ENCODE measurements at places on chromosomes 4 and X.

DNA sequence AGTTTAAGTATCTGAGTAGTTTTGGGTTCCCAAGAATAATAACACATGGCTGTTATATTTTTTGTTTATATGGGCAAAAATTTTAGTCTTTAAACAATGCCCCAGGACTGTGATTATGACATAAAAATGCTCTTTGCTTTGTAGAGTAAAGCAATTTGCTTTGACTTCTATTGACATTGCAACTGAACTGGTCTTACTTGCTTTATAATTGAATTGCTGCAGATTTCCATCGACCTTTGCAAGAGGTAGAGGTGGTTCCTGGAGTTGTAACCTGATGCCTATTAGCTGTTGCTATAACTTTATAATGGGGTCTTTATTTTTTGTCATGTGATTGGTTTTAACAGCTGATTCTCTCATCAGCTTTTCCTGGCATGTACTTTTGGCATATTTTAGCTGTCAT lies 302.9 kb downstream of the ARHGAP10 start:
- DNase-seq = no peak

DNA sequence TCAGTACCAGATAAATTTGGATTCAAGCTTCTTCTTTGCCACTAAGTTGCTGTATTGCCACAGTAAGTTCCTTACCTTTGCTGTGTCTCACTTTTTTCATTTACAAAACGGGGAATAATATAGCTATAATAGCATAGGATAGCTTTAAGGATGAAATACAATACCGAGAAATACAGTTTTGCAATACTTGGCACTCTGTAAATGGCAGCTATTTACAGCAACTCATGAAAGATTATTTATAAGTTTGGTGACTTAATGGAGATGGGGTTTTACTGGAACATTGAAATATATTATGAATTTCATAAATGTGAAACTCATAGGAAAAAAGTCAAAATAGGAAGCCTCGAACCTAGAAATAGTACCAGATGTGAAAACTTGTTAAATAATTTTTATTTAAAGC lies 27.6 kb downstream of the ANXA10 start:
- no peak for DNase-seq

GRCh38 chr4:166121897-166122296 lies 248.9 kb downstream of the TLL1 start:
- no peak for DNase-seq

DNA sequence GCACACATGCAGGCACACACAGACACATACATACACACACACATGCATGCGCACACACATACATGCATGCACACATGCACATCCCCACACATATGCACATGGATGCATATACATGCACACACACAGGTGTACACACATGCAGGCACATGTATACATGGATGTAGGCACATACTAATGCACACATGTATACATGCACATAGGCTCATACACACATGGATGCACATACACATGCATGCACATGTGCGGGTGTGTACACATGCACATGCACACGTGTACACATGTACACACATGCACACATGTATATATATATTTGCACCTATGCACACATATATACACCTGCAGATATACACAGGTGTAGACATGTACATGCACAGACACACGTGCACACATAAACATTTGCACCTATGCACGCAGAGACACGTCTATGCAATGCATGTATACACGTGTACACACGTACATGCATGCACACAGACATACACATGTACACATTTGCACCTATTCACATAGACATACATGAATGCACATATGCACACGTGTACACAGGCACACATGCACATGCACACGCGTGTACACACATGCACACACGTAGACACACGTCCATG lies 4.0 kb downstream of the PLCXD1 start:
- no peak for DNase-seq

DNA sequence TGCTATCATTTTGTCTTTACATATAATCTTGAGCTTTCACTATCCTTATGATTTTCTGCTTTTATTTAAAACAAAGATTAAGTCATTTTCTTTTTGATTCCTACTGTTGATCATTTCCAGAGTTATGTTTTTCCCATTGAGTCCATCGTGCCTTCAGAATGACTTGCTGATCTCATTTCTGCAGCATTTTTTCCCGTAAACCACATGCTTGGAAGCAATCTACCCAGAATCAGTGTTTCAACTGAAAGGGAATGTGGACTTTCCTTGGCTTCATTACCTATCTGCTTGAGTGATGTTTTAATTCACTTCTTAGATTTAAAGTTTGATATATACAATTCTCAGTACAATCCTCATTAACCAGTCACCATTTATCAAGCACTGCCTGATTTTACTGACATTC lies 192.4 kb upstream of the FSTL5 start:
- no peak for DNase-seq

GRCh38 chrX:114959729-114960128 lies 57.7 kb downstream of the IL13RA2 start:
- no peak for DNase-seq

All from uterus (tissue), 4 donors.